Hematopoietic multipotent progenitor cell treated with erythropoietin and hydrocortisone succinate and interleukin-3 and kit ligand, for 15 days (in vitro differentiated cells): ENCODE measurements at places on chromosomes 6 and 20.
A peak's percentile ranks its signal among the peaks of the same experiment; 100 is the strongest.

DNA sequence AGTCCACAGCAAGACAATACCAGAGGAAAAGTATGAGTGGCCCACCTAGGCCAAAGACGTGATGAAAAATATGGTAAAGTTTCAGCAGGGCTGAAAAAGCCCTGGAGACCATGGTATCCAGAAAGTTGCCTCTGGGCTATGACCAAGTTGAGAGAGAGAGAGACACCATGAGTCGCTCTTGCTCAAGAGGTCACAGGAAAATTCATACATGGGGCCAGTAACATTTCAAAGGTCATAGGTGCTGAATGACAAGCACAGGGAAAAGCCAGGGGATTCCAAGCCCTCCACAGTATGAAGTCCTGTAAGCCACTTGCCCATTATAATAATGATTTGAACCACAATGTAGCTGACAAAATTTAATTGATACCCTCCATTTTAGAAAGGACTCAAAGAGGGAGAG is 657.7 kb upstream of the CITED2 start:
- no peak for DNase-seq

DNA sequence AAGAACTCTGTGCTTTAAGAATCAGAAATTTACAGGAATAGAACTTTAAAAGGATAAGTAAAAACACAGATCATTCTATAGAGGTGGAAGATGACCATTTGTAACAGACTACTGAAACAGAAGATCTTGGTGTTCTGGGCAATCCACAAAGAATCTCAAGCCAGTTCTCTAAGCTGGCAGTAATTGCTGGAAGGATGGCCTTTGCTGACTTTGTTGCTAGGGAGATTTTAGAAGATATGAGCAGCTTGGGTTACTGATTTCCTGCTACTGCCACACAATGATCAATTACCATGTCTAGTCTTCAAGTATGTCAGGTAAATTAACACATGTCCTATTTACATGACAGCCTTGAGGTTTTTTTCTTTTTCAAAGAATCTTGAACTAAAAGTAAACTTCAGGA is 31.1 kb downstream of the SNAP91 start:
- no peak for DNase-seq

DNA sequence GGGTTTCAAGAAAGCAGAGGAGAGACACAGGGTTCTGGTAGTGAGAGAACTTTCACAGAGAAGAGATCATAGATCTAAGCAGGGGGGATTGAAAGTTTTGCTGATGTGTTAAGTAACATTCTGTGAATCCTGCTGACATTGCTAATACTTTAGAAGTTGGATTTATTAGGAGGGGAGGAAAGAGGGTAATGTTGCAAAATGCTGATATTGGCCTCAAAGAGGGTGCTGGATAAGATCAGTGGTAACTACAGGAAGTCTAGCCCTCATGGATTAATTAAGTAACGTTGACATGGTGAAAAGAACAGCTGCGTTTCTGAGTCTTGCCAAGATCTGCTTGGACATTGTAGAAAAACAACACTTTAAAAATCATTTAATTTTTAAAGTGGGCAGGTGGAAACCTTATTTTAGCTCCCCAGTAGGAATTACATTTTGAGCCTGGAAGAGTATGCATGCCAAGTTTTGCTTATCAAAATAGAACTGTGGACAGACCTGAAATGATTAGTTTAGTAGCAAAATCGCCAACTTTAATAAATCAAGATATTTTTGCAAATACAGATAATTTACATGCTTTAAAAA is 606.0 kb upstream of the HTR1E start:
- no peak for DNase-seq

DNA sequence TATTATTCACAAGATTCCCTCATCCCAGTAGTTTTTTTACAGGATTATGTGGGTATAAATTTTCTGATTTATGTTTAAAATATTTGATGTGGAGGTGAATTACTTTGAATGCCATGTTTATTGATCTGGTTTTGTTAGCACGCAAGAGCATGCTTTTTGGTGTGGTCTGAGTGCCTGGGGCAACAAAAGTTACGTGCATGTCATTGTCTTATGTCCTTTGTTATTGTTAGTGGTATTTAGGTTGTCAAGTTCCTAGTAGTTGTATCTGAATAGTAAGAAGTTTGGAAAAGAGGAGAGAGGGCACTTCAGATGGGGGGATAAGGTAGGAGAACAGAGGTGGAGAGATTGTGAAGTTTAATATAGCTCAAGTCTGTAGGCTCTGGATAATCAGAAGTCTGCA is 95.0 kb downstream of the ATRN start:
- no peak for DNase-seq

DNA sequence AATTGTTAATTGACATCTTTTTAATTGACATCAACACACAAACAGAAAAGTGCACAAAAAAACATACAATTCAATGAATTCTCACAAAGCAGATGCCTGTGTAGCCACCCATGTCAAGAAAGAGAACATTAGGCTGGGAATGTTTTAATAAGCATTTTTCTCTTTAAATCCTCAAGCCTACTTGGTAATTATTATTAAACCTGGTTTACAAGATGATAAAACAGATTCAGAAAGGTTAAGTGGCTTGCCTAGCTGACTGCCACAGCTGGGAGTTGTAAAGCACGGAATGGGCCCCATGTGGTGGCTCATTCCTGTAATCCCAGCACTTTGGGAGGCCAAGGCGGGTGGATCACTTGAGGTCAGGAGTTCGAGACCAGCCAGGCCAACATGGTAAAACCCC is 90.0 kb upstream of the AKAP12 start:
- no peak for DNase-seq

DNA sequence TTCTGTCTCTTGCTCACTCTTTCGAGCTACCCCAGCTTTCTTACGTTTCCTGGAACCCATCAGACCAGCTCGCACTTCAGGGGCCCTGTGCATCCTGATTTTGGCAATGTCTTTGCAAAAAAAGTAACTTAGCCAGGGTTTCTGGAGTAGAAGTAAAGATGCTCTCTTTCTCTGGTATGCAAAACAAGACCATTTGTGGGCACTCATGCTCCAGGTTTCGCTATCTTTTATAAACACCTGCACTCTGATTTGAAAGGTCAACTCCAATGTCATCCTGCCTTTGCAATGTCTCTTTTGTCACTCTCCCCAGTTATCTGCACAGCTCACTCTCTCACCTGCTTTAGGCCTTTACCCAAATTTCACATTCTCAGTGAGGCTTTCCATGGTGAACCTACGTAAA is 869.1 kb downstream of the QKI start:
- no peak for DNase-seq

DNA sequence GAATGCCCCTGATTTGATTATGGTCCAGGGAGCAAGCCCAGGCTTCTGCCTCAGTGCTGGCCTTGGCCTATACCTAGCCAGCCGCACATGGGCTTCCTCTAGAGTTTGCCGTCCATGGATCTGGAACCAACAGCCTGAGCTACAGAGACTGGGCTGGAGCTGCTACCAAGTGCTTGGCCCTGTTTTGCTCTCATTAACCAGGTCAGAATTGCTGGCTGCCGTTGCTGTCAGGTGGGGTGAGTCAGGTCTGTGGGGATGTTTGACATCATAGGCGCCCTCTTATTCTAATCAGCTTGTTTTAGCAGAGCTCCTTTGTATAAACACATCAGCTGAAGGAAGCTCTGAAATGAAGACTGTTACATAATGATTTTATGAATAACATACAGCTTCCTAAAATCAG is 83.1 kb upstream of the PHACTR2 start:
- no peak for DNase-seq

DNA sequence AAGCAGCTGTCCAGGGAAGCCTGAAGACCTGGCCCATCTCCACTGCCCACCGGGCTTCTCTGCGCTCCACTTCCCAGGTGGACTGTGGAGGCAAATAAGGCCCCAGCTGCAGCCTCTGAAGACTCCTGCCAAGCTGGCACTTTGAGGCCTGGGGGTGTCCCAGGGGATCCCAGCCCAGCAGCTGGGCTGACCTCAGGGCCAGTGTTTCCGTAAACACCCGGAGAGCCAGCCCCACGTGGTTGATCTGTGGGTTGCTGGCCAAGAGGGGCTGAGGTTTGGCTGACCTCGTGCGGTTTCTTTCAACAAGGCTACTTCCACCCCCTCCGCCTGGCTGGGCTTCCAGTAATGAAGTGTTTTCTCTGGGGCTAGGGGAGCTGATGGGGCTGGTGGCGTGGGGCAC is 12.4 kb upstream of the CCN5 start:
- no peak for DNase-seq

DNA sequence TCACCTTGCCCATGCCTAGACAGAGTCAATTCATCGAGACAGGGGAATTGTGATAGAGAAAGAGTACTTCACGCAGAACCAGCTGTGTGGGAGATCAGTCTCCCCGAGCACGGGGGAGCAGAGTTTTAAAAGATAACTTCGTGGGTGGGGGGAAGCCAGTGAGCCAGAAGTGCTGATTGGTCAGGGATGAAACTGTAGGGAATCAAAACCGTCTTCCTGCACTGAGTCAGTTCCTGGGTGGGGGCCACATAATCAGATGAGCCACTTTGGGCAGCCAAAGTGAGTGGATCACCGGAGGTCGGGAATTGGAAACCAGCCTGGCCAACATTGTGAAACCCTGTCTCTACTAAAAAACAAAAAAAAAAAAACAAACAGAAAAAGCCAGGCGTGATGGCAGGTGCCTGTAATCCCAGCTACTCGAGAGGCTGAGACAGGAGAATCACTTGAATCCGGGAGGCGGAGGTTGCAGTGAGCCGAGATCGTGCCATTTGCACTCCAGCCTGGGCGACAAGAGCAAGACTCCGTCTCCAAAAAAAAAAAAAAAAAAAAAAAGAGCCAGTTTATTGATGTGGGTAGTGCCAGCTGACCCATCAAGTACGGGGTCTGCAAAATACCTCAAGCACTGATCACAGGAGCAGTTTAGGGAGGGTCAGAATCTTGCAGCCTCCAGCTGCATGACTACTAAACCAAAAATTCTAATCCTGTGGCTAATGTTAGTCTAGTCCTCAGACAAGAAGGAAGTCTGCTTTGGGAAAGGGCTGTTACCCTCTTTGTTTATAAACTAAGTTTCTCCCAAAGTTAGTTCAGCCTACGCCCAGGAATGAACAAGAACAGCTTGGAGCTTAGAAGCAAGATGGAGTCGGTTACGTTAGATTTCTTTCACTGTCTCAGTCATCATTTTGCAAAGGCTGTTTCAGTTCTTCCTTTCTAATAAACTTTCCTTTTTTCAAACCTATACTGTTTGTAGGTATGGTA is 3.9 kb upstream of the TRIM39 start:
- no peak for DNase-seq

- DNase-seq, result no peak
Observed at GRCh38 chr20:43825581-43825980, 89.1 kb upstream of the TOX2 start.

- no peak for DNase-seq
Observed at GRCh38 chr6:109632405-109632804, 58.6 kb downstream of the AK9 start.

DNA sequence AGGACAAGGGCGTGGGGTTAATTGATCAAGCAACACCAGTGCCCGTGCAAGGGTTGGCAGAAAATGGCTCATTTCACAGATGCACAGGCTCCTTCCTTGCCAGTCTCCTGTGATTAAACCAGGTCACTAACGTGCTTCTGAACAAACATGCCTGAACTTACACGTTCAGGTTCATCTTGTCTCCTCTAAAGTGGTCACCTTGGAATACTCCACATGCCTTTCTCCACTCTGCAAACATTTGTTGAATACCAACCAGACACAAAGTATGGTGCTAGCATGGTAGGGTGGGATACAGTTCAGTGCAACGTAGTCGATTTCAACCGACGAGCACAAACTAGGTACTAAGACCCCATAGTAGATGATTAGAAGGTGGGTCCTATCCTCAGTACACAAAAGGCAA is 72.6 kb upstream of the PTPRT start:
- DNase-seq, result no peak

DNA sequence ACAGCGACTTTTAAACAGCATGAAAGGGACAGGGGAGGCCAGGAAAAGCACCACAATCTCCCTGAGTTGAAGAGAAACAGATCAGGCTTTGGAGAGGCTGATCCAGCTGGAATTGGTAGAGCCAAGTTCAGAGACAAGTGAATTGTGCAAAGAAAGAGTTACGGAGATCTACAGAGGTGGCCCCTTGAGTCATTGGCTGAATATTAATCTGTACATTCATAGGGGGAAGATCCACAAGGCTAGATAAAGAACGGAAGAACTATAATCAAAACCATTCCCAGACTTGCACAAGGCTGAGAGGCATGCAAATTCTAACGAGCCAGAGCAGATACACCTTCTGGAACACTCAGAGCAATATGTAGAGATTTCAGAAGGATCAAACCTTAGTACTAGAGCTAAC is 14.2 kb upstream of the FOXQ1 start:
- DNase-seq, result no peak

DNA sequence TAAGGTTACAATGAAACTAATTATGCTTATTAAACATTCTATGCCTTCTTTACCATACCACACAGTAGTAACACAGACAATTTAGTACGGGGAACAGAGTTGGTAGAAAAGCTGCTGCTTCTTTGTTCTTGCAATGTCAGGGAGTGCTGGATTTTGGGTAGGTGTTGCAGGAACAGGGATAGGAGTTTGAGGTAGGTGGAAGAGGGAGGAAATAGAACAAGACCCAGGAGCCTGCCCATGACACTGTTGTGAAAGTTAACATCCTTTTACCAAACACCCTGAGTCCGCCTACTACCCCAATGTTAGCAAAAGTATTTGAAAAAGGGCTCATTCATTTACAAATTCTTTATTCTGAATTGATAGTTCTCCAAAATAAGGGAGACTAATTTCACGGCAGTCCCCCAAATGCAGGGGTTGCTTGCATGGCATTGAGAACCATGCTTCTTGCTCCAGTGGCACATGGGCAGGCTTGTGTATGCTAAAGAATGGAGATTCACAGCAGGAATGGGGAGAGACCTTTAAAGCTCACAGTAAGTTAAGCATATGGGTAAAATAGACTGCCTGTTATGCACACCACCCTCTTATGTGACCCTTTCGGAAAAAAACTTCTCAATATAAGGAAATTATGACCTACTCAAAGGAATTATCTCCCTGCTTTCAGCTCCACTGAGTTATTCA is 181.7 kb downstream of the GRM1 start:
- no peak for DNase-seq

DNA sequence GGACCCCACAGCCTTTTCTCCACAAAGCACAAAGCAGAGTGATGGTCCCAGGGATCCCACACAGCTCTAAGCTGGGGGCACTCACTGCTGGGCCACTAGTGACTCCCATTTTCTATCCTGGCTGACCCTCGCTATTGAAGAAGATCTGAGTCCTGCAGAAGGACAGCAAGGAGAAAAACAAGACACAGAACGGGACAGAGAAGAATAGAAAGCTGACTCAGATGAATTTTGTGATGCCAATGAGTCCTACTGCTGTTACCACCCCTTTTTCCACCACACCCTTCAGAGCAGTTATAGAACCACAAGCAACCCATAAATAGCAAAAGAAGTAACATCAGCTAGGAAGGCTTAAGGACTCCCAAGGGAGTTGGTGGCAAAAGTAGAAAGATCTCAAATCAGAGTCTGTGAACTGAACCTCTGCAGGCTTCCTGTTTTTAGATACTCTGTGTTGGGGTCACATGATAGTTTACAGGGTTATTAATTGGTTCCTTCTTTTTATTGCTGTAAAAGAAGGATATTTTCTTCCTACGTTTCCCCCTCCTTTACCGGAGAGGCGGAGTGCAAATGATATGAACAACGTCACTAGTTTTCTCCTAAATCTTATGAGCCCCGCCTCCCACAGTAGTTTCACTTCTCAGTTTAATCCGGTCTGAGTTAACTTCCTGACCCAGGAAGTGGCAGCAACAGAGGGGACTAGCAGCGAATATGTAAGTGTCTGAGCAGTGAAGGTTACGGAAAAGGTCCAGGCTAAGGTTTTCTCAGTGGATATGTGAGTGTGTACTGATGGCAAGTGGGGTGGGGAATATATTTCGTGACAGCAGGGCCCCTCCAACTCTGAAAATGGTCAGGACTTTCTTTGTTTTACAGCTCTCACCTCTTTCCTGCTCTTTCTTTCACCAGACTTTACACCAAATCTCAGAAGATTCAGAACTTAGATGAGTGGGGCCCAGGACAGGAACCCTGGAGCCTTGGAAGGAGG is at the start of gene TRIM38:
Gene TRIM38 (plus strand): TSS at position 654 of the 979 bp plus-strand sequence. CDS start 3,721 bp downstream, outside the sequence.
- DNase-seq, result peak; percentile 87
